ENCODE measurements at places on chromosomes 6 and 20.
A peak's percentile ranks its signal among the peaks of the same experiment; 100 is the strongest.

DNA sequence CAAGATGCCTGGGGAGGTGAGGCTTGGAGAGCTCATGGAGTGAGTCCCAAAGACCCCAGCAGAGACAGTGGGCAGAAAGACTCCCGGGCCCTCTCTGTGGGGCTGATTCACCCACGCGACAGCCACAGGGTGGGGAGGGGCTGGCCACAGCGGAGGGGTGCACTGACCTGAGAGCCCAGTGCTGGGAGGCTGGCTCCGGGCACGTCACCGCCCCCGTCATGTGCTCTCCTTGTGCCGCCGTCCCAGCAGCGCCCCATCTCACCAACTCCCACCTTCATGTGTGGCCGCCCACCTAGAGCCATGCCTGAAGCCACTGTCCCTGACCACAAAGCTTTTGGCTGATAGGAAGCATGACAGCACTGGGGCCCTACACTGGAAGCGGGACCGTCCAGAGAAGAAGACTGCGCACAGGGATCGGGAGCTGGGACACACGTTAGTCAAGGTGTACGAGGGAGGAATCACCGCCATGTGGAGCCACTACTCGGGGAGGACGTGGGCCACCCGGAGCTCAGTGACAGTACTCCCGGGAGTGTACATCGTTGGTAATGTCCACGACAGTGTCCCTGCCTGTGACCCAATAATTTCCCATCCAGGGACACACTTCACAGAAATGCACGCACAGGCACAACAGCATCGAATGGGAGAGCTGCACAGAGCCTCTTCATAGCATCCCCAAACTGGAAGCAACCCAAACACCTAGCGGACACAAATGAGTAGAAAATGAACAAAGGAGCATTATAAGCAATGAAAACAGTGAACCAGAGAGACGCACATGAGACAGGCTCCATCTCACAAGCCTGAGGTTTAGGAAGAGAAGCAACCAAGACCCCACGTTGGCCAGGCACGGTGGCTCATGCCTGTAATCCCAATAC, 28.4 kb upstream of the FOXC1 start:
- DNase-seq, result no peak

GRCh38 chr6:139438775-139439174, 64.3 kb upstream of the CITED2 start:
- DNase-seq, result no peak

- DNase-seq, result no peak
Observed at GRCh38 chr20:9412309-9412708, 102.1 kb upstream of the LAMP5 start.

DNA sequence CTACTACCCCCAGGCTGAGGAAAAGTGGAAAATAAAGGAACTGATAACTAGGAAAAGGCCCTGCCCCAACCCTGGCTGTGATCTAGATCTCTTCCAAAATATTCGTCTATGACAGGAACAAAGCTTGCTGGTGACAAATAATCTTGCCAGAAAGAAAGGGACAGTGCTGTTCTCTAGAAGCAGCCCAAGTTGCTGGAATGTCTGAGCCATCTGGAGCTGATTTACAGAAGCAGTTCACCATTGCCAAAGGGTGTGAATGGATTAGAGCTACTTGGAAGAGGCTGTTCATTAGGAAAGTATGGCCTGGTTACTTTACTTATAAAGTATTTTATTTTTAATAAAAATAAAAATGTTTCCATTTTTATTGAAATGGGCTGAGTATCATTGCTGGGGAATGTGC, 146.3 kb downstream of the EPM2A start:
- DNase-seq, result no peak

DNA sequence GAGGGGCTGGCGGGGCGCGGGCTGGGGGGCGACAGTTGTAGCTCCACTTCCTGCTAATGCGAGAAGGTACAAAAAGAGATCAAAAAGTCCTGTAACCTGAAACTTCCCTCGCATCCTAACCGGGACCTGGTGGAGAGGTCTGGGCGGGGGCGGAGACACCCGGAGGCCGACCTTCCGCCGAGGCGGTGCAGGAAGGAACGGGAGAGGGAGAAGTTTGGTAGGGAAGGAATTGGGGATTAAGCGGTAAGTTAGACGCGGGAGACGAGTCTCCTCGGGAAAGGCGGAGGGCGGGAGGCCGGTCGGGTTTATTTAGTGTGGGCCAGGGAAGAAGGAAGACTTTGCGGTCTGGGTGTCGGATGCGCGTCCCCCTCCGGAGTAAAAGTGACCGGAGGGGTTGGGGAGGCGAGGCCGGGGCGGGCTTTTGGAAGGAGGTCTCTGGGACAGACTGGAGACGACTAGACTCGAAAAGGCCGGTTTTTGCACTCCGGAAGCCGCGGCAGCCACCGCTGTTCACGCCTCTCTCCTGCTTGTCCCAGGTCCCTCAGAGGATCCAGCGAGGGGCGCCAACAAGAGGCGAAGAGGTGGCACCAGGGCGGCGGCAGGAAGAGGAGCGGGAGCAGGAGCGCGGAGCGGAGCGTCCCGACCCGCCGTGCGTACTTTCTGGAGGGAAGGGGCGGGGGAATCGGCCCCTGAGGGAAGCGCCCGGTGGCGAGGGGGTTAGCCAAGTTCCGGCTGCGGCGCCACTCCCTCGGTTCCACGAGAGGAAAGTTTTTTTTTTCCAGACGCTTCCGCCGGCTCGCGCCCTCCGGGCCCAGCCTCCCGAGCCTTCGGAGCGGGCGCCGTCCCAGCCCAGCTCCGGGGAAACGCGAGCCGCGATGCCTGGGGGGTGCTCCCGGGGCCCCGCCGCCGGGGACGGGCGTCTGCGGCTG, 734 bp downstream of the TPBG start:
- DNase-seq, result no peak

- no peak for DNase-seq
Observed at GRCh38 chr20:31663838-31664695, 26.4 kb downstream of the COX4I2 start.

GRCh38 chr6:53761036-53761435, 33.8 kb upstream of the LRRC1 start:
- DNase-seq, result no peak

DNA sequence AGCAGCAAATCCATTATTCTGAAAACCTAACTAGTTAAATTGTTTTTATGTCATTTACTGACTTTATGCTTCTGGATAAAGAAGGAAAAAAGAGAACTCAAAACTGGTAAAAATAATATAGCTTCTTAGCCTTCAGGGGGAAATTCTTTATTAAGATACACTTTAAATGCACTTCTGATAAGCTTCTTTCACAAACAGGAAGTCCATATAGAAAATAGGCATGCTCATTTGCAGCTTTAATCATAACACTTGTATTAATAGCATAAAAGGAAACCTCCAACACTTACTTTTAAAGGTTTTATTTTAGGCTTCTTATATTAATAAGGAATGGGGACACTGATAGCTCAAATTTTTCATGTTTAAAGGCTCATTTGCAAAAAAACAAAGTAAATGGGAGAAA, 538.0 kb upstream of the SLC35B3 start:
- no peak for DNase-seq

DNA sequence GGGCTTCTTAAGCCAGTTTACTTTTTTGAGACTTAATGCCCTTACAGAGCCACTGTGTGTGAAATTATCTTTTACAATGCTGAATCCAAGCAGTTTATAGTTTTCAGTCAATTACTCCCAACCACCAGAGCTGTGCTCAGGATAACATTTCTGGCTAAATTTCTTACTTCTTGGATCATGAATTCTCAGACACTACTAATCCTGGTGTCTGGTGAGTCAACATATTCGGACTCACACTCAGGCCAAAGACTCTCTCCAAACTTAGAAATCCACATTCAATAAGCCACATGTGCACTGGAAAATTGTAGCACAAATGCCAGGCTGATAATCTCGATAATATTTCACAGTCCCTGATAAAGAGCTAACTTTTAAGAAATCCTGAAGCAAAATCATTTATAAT, 49.0 kb downstream of the PTPRT start:
- DNase-seq, result no peak

DNA sequence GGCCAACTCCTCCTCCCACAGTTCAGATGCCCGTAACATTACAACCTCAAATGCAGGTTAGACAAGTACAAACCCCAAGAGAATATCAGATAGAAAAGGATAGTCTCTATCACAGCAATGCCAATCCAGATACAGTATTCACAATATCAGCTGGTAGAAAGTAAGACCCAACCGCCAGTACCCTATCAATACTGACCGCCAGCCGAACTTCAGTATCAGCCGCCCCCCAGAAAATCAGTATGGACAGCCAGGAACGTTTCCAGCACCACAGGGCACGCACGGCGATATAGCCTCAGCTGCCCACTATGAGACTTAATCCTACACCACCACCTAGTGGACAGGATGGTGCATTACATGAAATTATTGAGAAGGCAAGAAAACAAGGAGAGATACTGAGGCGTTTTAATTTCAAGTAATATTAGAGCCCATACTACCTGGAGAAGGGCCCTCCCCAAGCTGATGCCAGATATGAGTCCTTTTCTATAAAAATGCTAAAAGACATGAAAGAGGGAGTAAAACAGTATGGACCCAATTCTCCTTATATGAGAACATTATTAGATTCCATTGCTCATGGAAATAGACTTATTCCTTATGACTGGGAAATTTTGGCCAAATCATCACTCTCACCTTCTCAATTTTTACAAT, 17.6 kb upstream of the EIF2S2 start:
- peak; percentile 68 for DNase-seq

- peak; percentile 49 for DNase-seq
Observed at GRCh38 chr6:130027948-130028347, 9.6 kb downstream of the L3MBTL3 start.

GRCh38 chr6:35717449-35718374, 19.1 kb upstream of the ARMC12 start:
- no peak for DNase-seq

- no peak for DNase-seq
Observed at GRCh38 chr20:14865169-14865568, 527.8 kb upstream of the FLRT3 start.

- DNase-seq, result peak; percentile 13
Observed at GRCh38 chr20:54062812-54063280, 7.5 kb downstream of the BCAS1 start.

DNA sequence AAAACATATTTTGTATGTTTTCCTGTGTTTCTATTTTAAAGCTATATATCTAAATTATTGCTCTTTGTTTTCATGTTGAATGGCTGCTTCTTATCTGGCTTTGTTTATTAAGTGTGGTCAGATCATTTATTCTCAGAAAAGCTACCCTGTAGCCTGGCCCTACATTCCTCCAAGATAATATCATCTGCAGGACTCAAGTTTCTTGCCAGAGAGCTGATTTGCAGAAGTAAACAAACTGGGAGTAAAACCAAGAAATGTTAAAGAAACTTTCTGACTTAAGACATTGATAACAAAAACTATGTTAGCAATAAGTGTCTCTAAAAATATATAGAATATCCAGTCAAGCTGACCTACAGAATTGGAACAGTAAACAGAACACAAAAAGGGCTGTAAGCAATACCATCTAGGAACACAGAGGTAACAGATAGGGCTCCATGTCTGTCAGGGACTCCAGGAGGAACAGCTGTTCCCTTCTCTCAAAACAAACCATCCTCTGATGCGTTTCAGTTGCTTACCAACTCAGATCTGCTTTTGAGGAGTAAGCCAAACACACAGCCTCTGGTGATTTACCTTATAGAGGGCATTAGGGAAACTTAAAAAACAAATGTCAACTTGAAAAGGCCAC, 17.5 kb upstream of the CEP85L start:
- no peak for DNase-seq

- DNase-seq, result no peak
Observed at GRCh38 chr20:32622585-32623468, 37.7 kb upstream of the NOL4L start.

- DNase-seq, result no peak
Observed at GRCh38 chr6:131861381-131861780, 53.6 kb downstream of the ENPP1 start.

GRCh38 chr6:90192857-90193256, 103.8 kb downstream of the BACH2 start:
- DNase-seq, result no peak

DNA sequence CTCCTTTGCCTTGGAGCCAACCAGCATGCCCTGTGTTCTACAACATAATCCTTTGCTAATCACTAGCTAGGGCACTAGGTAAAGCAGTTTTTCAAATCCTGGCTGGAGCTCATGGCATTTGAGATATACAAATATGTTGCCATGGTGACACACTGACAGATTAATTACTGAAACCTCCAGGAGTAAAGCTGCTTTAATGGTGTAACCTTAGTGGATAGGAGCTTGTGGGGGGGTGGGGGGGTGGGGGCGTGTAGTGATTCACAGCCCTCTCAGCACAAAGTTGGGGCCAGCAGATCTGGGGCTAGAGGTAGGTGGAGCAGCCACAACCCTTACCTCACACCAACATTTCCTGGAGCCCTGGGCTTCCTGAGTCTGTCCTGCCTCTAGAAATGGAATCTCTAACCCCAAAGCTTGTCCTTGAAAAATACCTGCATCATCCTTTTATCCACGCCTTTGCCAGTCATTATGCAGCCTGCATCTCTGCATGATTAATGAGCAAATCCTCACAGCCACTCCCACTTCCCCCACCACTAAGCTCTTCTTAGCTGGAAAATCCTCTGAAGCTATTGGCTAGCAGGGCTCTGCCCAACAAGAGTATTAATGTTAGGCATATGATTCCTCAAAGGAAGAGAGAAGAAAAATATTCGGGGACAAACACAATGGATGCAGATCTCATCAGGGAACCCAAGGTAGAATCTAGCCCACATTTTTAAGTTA, 84.5 kb upstream of the PRND start:
- DNase-seq, result no peak

DNA sequence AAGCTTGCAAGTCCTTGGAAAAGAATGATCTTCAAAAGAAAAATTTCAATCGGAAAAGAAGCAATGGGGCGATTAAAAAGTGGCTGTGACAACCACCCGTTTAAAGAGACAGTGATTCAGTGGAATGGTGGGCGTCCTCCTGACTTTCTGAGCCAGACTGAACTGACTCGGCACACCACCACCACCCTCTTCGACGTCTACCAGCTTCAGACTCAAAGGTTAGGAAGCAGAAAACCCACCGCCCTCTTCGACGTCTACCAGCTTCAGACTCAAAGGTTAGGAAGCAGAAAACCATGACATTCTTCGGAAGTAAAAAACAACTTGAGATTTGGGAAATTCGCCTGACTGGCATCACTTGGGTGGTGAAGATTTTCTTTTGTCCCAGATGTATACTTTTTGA, 28.3 kb upstream of the IRF4 start:
- no peak for DNase-seq

- no peak for DNase-seq
Observed at GRCh38 chr6:110471726-110472365, 4.6 kb downstream of the SLC22A16 start.

GRCh38 chr6:78844899-78845298, 22.5 kb upstream of the IRAK1BP1 start:
- no peak for DNase-seq

DNA sequence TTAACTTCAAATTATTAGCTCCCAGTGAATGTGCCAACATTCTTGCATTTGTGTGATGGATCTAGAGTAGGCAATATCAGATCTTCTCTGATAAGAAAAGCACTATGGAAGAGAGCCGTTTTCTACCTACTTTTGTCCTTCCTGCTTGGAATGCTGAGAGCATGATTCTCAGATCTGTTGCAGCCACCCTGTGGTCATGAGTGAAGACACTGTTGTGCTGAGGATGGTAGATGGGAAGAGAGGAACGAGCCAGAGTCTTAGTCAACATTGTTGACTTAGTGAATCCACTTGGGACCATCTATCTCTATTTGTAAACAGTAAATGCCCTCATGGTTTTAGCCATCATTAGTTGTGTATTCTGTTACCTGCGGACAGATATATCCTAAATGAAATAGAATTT, 202.6 kb downstream of the CD109 start:
- no peak for DNase-seq
